ENCODE measurements at places on chromosomes 4 and X. TPM values are rescaled to one million over a fixed set of nuclear protein-coding genes. Genes with fewer than 3 reads are reported as not detected.

Gene GLRA2
- not detected for total RNA-seq

Gene STAP1
- total RNA-seq: not detected

Gene ZAR1
- total RNA-seq: not detected

Gene GPC4
- under 0.01 TPM for total RNA-seq

Gene SHROOM3
- total RNA-seq: 7.9 TPM

Gene C4orf17
- total RNA-seq: not detected

Gene ADRA2C
- total RNA-seq: 2.2 TPM

Gene ANXA10
- 5.9 TPM for total RNA-seq

Gene PDZD4
- not detected for total RNA-seq

Gene SLC4A4
- total RNA-seq: 10.1 TPM

Gene ARR3
- not detected for total RNA-seq

Gene CNKSR2
- 0.88 TPM for total RNA-seq

Gene H2BW1
- not detected for total RNA-seq

Gene RNF175
- total RNA-seq: not detected

Gene USP17L18
- total RNA-seq: not detected

Gene HAND2
- total RNA-seq: 70.2 TPM

Gene MRFAP1L1
- 36.1 TPM for total RNA-seq

Gene MAGEB1
- not detected for total RNA-seq

Gene S100G
- not detected for total RNA-seq

Gene FAM149A
- 2.4 TPM for total RNA-seq

Gene H2BW2
- not detected for total RNA-seq

Gene ANXA5
- 734 TPM for total RNA-seq

Gene CXCL11
- total RNA-seq: 0.14 TPM

Gene ITGB1BP2
- 2.0 TPM for total RNA-seq

Gene CPZ
- 1.6 TPM for total RNA-seq

Gene NIPAL1
- total RNA-seq: 0.66 TPM

Gene TSPAN7
- not detected for total RNA-seq

Gene IDH3G
- total RNA-seq: 81.2 TPM

Gene ATOH1
- not detected for total RNA-seq

Gene HTRA3
- 7.3 TPM for total RNA-seq

Gene HS6ST2
- 0.22 TPM for total RNA-seq

Gene TGIF2LX
- not detected for total RNA-seq

Gene DCAF12L1
- not detected for total RNA-seq

Gene COL25A1
- 0.66 TPM for total RNA-seq

Gene RHOXF2
- not detected for total RNA-seq

Gene CT45A3
- not detected for total RNA-seq

Gene PPEF2
- total RNA-seq: under 0.01 TPM

Gene PABPC1L2B
- total RNA-seq: not detected

Gene DDX53
- total RNA-seq: not detected

Gene SNCA
- total RNA-seq: 7.9 TPM

Gene SPIN2B
- total RNA-seq: 9.6 TPM

Gene SSX4B
- not detected for total RNA-seq

Gene MYL5
- total RNA-seq: 6.9 TPM

Gene COL4A6
- total RNA-seq: 11.9 TPM

Gene CENPI
- total RNA-seq: 4.4 TPM

Gene RAB40A
- not detected for total RNA-seq

Gene SERPINA7
- total RNA-seq: not detected

Gene GLUD2
- 1.7 TPM for total RNA-seq

Gene CHIC1
- 10.0 TPM for total RNA-seq

Gene ZNF280C
- 2.6 TPM for total RNA-seq

Gene VSIG4
- not detected for total RNA-seq

Gene SPINK2
- total RNA-seq: not detected

Gene XAGE1A
- not detected for total RNA-seq

Gene SUPT20HL1
- total RNA-seq: not detected

Gene NDST3
- total RNA-seq: 0.29 TPM

Gene CDS1
- under 0.01 TPM for total RNA-seq
